SJCRH30 (cell line): ENCODE measurements at places on chromosomes 12 and 14. TPM values are rescaled to one million over a fixed set of nuclear protein-coding genes. Genes with fewer than 3 reads are reported as not detected.

GRCh38 chr12:50732591-50732990, 31.3 kb upstream of the ATF1 start:
- H3K4me3 ChIP-seq, result no peak overlapping the region
- H3K36me3 ChIP-seq, result peaks cover 19% of the 10 kb centered on the region
- no peaks in the 10 kb centered on the region for H3K4me1 ChIP-seq
- H3K27me3 ChIP-seq, result no peaks in the 10 kb centered on the region

The GLIPR1L2 gene
- total RNA-seq, result not detected in 2 replicates

The CCDC85C gene
- 12.2 and 12.9 TPM in 2 replicates for total RNA-seq

GRCh38 chr12:32303174-32303549, 96.2 kb upstream of the FGD4 start:
- no peaks in the 10 kb centered on the region for H3K36me3 ChIP-seq
- no peaks in the 10 kb centered on the region for H3K27me3 ChIP-seq
- no peak for DNase-seq
- no peaks in the 10 kb centered on the region for H3K4me1 ChIP-seq
- H3K27ac ChIP-seq, result no peak overlapping the region
- no peak overlapping the region for H3K4me3 ChIP-seq

DNA sequence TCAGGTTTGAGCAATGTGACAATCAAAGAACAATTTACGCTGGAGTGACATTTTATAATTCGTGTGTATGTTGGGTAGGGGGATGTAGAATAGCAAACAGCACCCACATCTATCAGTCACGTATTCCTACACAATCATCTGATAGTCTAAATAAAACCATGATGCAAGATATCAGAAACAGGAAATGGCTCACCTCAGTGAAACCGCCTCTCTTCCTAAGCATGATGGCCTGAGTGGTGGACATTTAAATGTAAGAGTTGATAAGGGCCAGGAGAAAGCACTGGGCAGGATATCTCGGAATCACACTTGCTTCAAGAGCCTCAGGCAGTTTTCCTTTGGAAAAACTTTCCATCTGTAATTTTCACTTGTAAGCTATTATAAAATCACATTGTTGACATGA, 128.2 kb downstream of the GRIP1 start:
- H3K4me1 ChIP-seq, result no peaks in the 10 kb centered on the region
- H3K4me3 ChIP-seq, result no peak overlapping the region
- H3K27me3 ChIP-seq, result no peaks in the 10 kb centered on the region
- H3K27ac ChIP-seq, result no peak overlapping the region

GRCh38 chr14:97166497-97166896, 369.3 kb downstream of the VRK1 start:
- no peaks in the 10 kb centered on the region for H3K27me3 ChIP-seq
- DNase-seq, result no peak
- H3K4me1 ChIP-seq, result no peaks in the 10 kb centered on the region

The CAPZA3 gene
- total RNA-seq, result not detected in 2 replicates

DNA sequence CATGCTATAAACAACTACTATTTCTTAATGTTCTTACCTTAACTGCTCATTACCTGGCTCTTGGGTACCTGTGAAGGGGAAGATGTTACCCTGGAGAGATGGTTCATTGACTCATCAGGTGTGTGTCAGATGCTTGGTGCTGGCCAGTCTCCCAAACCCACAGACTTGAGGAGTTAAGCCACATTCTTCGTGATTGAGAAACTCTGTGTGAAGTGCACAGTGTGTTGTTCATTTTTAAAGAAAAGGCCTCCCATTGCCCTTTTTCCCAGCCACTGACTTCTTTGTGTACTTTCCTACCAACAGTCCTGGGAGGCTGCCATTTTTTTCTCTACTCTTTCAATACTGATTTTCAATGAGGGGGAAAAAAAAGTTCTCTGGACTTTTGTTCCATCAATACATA, 3.2 kb downstream of the MGST1 start:
- H3K36me3 ChIP-seq, result no peaks in the 10 kb centered on the region
- DNase-seq, result no peak
- H3K27me3 ChIP-seq, result no peaks in the 10 kb centered on the region
- no peak overlapping the region for H3K27ac ChIP-seq
- 0 out of 2 replicates have a peak, but pooled peaks cover 3% of the 10 kb centered on the region for H3K4me1 ChIP-seq

The SLC35F4 gene
- total RNA-seq, result not detected in 2 replicates

DNA sequence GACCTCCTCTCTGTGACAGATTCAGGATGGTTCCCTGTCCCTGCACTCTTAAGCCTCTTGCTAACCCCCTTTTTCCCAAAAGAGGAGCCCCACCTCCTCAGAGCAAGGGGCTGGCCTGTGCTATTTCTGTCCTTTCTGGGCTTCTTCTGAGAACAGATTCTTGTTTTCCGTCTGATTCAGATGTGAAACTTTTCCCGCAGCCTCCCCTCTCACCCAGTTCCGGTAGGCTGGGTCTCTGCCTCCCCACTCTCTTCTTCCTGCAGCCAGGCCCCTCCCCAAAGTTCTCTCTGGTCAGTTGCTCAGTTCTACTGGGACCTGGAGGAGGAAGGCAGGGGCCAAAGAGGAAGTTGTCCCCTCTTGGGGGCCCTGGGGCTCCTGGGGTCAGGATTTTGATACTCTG, 11.8 kb downstream of the PDE1B start:
- H3K4me1 ChIP-seq, result no peaks in the 10 kb centered on the region
- no peak for DNase-seq
- no peaks in the 10 kb centered on the region for H3K36me3 ChIP-seq
- H3K4me3 ChIP-seq, result no peak overlapping the region
- peaks cover 17% of the 10 kb centered on the region for H3K27me3 ChIP-seq
- H3K27ac ChIP-seq, result no peak overlapping the region

The REM2 gene
- total RNA-seq, result not detected in 2 replicates

- no peaks in the 10 kb centered on the region for H3K4me1 ChIP-seq
- H3K27me3 ChIP-seq, result peaks cover 9% of the 10 kb centered on the region; the same call in 1 of the 2 replicates
- H3K27ac ChIP-seq, result no peak overlapping the region
- DNase-seq, result no peak
- H3K4me3 ChIP-seq, result no peak overlapping the region
- H3K36me3 ChIP-seq, result no peaks in the 10 kb centered on the region
Observed at GRCh38 chr14:101475456-101476257, 85.6 kb upstream of the DIO3 start.

DNA sequence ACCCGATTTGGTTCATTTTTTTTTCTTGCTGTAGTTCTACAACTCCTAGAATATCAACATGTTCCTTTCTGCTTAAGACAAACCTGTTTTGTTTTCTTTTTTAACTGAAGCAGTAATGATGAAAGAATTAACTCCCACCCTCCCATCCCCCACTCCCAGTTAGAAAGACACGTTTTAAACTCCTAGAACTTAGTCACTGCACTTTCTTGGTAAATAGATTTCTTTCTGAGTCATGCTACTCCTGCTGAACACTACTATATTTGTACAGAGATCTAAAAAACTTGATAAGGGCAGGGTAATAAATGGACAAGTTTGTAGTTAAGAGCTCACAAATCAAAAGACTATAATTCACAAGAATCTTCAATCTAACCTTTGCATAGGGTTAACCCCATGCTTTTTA, 118.9 kb upstream of the PTPRB start:
- no peaks in the 10 kb centered on the region for H3K27me3 ChIP-seq
- no peaks in the 10 kb centered on the region for H3K36me3 ChIP-seq
- no peak overlapping the region for H3K4me3 ChIP-seq
- H3K4me1 ChIP-seq, result no peaks in the 10 kb centered on the region
- DNase-seq, result no peak
- H3K27ac ChIP-seq, result no peak overlapping the region

The GAS2L3 gene
- total RNA-seq, result 50.7 and 54.6 TPM in 2 replicates

The KCTD10 gene
- total RNA-seq, result 36.1 and 37.7 TPM in 2 replicates

- no peak overlapping the region for H3K27ac ChIP-seq
- H3K4me1 ChIP-seq, result no peaks in the 10 kb centered on the region
- H3K4me3 ChIP-seq, result no peak overlapping the region
- H3K36me3 ChIP-seq, result no peaks in the 10 kb centered on the region
Observed at GRCh38 chr12:91663310-91663709, 480.7 kb upstream of the DCN start.

GRCh38 chr12:119381471-119382235, 47.1 kb downstream of the CCDC60 start:
- no peak overlapping the region for H3K4me3 ChIP-seq
- no peaks in the 10 kb centered on the region for H3K4me1 ChIP-seq
- no peaks in the 10 kb centered on the region for H3K36me3 ChIP-seq
- DNase-seq, result no peak
- no peaks in the 10 kb centered on the region for H3K27me3 ChIP-seq
- H3K27ac ChIP-seq, result no peak overlapping the region

The KLRD1 gene
- total RNA-seq, result 0.08 and 0.32 TPM in 2 replicates

DNA sequence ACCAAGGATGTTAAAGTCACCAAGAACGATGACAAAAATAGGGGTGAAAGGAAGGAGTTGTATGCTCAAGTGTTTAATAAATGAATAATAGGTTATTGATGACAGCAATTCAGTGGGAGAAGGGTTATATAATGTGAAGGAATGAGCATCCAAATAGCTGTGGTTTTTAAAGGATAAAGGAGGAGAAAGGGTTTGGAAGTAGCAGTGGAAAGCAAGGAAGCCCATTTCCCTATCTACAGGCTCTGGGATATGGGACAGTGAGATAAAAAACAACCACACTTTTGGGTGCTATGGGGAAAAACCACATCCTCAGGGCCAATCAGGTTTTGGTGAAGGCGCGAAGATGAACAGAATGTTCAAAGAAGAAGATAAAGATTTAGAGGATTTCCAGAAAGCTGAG, 258.6 kb downstream of the ZFP36L1 start:
- no peaks in the 10 kb centered on the region for H3K27me3 ChIP-seq
- no peaks in the 10 kb centered on the region for H3K36me3 ChIP-seq
- H3K27ac ChIP-seq, result no peak overlapping the region
- DNase-seq, result no peak
- no peak overlapping the region for H3K4me3 ChIP-seq
